Activated gamma-delta T cell treated with Interleukin-2 at 50 U/mL for 16 hours (primary cell): ENCODE measurements at places on chromosomes 12 and 14.
A peak's percentile ranks its signal among the peaks of the same experiment; 100 is the strongest.

DNA sequence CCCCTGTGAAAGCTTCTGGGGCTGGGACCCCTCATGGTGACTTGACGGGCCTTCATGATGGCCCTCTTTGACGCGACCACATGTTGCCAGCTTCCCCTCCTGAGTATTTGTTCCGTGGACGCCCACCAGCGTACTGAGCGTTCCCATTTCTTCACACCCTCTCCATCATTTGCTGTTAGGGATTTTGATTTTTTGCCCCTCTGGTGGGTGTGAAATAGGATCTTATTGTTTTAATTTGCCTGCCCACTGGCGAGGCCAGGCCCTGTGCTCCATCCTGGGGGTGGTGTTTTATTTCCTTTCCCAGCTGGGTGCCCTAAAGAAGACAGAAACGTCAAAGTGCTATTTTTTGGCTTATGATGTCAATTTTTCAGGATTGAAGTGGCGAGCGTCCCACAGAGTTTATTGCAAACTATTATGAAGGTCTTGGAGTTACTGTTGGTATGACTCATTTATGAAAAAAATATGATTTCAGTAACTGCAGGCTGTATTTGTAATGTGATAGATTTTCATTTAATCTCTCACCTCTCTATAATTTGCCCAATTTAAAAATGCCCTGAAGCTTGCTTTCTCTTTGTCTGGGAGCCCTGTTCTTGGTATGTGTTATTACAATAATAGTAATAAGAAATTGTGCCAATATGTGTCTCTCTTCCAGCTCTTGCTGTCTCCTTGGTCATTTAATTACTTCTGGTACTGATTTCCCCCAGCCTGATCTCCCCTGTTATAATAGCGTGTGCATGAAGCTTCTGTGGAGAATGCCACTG lies 99.6 kb downstream of the SLC25A47 start:
- no peak for DNase-seq

GRCh38 chr12:71440763-71441748 lies 1.5 kb downstream of the LGR5 start:
- no peak for DNase-seq

GRCh38 chr14:34003691-34004090 lies 52.8 kb upstream of the EGLN3 start:
- DNase-seq, result no peak

GRCh38 chr12:117159674-117160073 lies 30.6 kb downstream of the FBXO21 start:
- DNase-seq, result no peak

DNA sequence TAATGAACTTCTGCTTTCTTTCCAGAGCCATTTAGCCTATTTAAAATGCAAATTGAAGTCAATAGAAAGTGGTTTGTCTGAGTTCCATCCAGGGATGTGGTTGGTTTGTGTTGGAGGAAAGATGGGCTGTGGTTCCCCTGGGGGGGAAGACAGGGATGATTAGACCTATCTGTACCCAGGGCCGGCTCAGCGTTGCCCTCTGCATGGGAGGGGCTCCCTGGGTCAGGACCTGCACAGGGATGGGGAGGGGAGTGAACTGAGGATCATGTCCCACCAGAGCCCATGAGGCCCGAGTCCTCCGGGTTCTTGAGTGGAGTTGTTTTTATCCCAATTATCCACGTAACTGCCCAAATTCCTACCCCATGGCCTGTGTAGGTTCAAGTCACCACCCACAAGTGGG lies 76.9 kb upstream of the SFSWAP start:
- DNase-seq, result no peak

DNA sequence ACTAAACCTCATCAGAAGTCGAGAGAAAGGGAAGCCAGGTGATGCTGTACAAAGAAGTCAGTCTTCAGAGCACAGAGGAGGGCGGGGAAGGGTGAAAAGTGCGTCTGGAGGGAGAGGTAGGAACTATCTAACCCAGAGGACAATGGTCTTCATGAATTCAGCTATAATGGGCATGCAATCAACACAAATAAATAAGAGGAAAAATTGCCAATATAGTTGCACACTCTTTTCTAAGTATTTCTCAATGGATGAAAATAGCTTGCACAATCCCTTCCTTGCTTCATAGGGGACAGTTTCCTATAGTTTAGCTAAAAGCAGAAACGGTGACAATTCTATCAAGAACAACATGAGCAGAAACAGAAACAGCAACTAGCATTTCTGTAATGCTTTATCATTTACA lies 931.2 kb downstream of the AACS start:
- DNase-seq, result no peak

GRCh38 chr14:95033682-95034632 lies 123.4 kb downstream of the DICER1 start:
- DNase-seq, result no peak

DNA sequence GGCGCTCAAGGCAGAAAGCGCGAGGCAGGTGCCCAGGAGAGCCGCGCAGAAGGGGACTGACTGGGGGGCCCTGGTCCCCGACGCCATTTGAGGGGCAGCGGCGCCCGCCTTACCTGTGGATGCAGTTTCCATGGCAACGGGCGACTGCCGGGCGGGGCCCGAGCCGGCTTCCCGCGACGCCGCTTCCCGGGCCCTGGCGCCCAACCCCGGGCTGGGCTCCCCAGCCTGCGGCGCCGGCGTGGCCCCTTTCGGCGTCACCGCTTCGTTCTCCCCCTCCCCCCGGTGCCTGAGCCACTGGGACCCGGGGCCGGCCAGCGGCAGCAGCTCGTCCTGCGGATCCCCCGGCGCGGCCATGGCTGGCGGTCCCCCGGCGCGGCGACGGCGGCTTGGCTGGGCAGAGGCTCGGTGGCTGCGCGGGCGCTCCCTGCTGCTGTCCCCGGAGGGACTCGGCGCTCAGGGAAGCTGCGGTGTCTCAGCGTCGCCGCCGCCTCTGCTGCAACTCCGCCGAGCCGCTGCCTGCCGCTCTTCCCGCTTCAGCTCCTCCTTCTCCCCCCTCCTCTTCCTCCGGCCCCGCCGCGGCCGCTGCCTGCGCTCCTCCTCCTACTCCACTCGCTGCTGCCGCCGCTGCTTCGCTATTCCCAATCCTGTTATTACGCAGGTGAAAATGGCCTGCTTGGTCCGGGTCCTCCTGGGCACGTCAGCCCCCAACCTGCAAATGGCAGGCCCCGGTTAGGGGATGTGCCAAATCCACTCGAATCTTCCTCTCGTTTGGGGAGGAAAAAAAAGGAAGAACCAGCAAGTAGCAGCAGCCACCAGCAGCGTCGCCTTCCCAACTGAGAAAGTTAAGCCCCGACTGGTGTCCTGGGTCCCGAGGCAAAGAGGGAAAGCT lies at the start of gene RTN1:
Gene RTN1 (minus strand): TSS at position 500 of the 889 bp plus-strand sequence. CDS start 146 bp downstream, at position 354.
- DNase-seq, result no peak

- DNase-seq, result no peak
These were observed 93.5 kb downstream of the NUAK1 start for GRCh38 chr12:106045251-106045674.

DNA sequence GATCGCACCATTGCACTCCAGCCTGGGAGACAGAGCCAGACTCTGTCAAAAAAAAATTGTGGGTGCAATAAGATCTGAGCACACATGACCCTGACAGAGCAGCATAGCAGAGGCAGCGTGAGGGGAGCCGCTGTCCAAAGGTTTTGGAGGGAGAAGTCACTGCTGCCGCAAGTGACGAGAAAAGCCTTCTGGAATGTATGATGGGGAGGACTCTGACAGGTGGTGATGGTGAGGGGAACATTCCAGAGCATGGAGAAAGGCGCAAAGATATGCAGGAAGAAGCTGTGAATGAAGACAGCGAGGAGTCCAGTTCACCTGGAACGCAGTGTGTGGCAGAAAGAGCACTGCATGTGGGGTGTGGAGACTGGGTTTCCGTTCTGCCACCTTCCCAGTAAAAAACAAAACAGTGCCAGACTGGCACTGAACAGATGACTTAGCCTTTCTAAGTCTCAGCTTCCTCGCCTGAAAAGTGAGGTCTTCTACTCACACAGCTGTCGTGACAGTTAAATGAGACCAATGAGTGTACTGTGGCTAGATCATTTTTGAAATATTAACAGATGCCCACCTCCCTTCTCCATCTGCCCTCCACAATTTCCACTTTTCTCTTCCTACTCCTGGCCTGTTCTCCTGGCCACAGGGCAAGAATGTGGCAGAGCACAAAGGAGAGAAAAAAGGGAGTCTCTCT lies 53.4 kb upstream of the PTHLH start:
- DNase-seq, result no peak

- DNase-seq, result no peak
These were observed 192.0 kb downstream of the CHST11 start for GRCh38 chr12:104648756-104649155.

DNA sequence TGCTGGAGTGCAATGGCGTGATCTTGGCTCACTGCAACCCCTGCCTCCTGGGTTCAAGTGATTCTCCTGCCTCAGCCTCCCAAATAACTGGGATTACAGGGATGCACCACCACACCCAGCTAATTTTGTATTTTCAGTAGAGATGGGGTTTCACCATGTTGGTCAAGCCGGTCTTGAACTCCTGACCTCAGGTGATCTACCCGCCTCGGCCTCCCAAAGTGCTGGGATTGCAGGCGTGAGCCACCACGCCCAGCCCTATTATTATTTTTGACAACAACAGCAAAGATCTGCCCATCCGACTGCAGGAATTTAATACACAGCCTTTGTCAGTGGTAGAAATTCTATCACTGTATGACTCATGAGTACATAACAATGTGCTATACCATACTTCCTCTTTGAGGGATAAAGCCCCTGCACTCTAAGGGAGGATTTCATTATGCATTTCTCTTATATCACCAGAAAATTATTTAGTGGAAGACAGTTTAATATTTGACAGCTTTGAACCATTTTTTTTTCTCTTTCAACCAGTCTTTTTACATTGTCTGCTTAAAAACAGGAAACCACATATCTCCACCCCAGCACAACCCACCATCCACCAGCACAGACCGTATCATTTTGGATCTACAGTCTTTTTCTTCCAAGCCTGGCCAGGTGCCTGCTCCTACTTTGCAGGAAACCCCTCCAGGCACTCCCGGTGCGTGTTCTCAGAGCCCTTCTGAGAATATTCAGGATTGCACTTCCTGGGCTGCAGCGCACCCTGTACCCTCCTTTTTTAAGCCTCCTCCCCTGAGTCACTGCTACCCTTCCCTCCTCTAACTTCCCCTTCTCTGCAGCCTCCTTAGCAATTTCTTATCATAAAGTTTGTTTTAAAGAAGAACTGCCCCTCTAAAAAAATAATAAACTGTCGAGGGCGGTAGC lies 594 bp downstream of the ARHGDIB start:
- peak; percentile 54 for DNase-seq

GRCh38 chr14:69680297-69680696 lies 68.9 kb downstream of the SUSD6 start:
- no peak for DNase-seq

- peak; percentile 11 for DNase-seq
These were observed 15.8 kb upstream of the PPP4R4 start for GRCh38 chr14:94158239-94158883.

DNA sequence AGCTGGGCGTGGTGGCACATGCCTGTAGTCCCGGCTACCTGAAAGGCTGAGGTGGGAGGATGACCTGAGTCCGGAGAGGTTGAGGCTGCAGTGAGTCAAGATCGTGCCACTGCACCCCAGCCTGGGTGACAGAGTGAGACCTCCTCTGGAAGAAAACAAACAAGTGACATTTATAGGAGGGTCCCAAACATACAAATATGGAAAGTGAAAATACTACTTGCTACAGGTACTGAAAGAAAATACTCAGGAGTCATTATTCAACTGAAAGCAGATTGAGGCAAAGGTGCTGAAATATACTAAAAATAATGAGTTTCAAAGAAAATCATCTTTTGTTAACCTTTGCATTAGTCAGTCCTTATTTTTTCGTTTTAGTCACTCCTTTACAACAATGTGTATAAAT lies 53.5 kb downstream of the ETV6 start:
- no peak for DNase-seq

DNA sequence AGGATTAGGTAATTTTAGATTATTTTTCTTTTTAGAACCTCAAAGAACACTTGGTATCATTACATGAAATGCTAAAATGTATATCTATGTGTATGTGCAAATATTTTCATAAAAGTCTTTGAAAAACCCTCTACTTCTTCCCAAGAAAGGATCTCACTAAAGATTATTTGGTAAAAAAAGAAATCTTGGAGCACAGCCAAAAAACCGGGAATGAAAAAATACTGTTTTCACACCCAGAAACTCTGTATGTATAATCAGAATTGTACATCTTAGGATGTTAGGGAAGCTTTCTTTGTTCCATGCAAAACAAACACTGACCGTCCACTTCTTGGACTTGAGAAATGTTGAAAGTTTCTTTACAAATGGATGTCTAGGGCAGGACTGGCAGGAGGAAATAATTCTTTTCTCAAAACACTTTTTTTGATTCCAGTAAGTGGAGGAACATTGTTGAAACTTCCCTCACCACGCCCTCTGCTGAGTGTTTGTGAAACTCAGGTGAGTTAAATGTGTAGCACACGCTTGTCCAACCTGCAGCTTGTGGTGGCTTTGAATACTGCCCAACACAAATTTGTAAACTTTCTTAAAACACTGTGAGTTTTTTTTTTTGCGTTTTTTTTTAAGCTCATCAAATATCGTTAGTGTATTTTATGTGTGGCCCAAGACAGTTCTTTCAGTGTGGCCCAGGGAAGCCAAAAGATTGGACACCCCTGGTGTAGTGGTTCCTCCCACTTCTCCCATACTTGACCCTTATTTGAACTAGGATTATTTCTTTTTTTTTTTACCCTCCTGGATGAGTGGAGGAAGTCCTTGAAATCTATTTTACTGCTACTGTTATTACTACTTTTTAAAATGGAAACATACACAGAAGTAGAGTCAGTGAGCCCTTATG lies 26.6 kb downstream of the FBXO34 start:
- no peak for DNase-seq

- no peak for DNase-seq
These were observed 126.1 kb upstream of the FUT8 start for GRCh38 chr14:65286443-65286842.

DNA sequence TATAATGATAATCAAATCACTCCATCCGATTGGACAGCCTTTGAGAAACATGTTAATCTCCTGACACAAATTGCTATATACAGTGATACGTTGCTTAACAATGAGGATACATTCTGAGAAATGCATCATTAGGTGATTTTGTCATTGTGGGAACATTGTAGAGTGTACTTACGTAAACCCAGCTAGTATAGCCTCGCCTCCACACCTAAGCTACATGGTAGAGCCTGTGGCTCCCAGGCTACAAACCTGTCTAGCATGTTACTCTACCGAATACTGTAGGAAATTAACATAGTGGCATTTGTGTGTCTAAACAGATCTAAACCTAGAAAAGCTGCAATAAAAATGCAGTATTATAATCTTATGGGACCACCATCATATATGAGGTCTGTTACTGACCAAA lies 128.6 kb upstream of the PWP1 start:
- DNase-seq, result no peak

GRCh38 chr14:91387169-91387835 lies 30.3 kb downstream of the CCDC88C start:
- DNase-seq, result no peak

- DNase-seq, result no peak
These were observed 456.6 kb upstream of the TMPO start for GRCh38 chr12:98058838-98059237.
